ENCODE measurements at places on chromosomes 5 and 9.

DNA sequence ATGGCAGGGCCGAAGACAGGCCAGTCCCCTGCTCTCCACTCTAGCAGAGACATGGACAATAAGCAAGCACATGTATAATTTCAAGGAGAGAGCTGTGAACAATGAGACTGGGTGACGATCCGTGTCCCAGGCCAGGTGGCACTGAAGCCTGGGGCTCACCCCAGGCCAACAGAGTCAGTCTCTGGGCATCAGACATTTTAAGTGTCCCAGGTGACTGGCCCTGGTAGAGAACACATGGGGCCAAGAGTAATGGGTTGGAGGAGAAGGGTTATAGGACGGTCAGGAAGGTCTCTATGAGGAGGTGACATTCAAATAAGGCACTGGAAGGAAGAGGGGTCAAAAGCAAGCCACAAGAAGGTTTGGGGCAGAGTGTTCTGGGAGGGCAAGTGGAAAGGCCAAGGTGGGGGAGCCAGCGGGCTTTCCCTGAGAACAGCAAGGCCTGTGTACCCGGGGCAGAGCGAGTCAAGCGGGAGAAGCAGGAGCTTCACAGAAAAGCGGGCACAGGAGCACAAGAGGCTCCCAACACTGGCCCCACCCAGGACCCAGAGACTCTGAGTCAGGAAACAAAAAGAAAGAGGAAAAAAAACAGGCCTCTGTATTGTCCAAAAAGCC is 1.1 kb upstream of the AKNA start:
- no peak for DNase-seq

GRCh38 chr5:143405063-143405848 is 1.8 kb upstream of the NR3C1 start:
- DNase-seq: peak; percentile 87

- DNase-seq: no peak
Measured at GRCh38 chr5:18967637-18968036, 1020.4 kb downstream of the CDH18 start.

DNA sequence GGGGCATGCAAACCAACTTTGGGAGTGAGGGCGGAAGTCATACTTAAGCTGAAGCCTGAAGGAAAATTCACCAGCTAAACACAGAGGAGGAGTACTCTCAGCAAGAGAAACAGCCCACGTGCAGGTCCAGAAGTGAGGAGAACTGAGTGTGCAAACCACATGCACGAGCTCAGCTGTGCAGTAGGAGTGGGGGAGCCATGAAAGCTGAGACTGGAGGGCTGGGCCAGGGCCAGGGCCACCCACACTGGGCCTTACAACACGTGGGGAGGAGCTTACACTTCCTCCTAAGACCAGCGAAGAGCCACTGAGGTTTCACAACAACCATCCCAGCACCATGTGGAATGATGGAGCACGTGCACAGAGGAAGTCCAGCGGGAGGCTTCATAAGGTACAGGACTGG is 9.3 kb upstream of the WWC1 start:
- DNase-seq: no peak

DNA sequence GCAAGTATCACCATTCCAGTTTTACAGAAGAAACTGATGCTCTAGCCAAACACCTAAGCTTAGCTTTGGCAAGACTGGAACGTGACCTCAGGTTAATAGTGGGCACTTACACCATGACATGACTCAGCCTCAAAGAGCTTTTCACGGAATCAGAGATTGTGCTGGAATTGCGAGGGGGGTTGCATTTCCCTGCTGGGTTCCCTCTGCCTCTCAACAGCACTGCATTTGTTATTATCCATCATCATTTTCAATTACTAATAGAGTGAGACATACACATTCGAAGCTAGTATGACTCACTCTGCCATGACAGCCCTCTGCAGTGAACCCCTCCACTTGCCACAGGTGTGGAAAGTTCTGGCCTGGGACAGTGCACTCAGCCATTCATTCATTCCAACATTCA is 8.0 kb downstream of the SPOCK1 start:
- no peak for DNase-seq

GRCh38 chr9:116580853-116581252 is 106.3 kb upstream of the TRIM32 start:
- no peak for DNase-seq

DNA sequence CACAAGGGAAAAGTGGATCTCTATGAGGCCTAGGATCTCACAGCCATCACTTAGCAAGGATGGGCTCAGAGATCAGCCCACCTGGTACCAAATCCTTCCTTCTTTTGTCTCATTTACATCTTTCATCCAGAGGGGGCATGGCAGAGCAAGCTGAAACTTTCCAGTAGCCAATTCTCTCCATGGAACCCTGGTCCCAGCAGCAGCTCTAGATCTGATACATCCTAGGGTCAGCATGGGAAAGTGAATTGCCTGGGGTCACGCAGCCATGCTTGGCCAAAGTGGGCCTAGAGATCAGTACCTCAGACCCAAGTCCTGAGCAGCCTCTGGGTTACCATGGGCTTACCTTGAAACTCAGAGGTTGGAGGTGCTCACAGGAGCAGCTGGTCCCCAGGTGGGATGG is 170.5 kb downstream of the GABBR2 start:
- DNase-seq: no peak

GRCh38 chr5:93078082-93079038 is 502.7 kb downstream of the NR2F1-AS1 start:
- DNase-seq: no peak

DNA sequence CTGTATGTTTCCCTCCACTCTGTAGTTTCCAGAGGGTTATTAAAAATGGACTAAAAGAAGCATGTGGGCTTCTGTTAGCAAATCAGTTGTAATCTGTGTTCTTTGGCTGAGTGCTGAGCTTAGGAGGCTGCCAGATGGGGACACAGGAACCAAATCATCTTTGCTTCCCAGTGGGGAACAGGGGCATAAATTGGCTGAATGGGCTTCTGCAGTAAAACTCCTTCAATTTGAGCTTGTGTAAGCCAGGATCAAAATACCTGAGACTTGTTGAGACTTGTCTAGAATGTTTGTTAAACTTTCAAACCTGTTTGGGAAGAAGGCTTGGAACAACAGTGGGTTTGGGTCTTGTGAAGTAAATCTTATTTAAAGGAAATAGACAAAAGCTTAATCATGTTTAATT is 32.2 kb upstream of the TNFAIP8 start:
- no peak for DNase-seq

DNA sequence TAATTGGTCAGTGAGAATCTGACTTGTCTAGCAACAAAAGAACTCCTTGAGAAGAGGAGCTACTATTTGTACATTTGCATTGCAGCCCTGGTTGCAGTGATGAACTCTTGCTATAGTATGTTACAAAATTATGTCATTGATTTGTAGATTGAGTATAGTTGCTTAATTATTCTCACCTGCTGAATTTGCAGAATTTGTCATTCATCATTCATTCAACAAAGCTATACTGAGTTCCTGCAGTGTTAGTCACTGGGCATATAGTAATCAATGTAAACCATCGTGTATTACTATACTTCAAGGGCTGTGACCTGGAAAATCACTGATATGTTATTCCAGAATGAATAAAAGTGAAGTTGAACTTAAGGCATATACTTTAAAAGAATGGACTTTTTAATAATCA is 50.1 kb downstream of the SLC1A3 start:
- DNase-seq: no peak

- peak; percentile 63 for DNase-seq
Measured at GRCh38 chr5:151097061-151097460, 16.2 kb upstream of the TNIP1 start.

DNA sequence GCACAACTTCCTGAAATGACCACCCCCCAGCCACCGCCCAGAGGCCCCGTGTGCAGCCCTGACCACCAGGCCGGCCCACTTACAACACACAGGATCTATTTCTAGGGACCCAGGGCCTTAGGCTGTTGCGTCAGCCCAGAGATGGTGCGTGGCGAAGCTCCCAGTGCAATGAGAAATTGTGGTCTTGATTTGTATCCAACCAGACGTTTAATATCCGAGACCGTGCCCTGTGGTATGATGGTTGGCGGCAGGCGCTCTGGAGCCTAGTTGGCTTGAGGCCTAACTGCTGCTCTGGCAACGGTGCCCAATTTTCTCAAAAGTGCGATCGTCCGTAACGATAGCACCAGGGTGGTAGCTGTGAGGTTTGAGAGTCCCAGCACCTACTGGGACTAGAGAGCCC is 32.6 kb upstream of the SLC6A19 start:
- no peak for DNase-seq

GRCh38 chr5:169442913-169443784 is 140.4 kb upstream of the SPDL1 start:
- DNase-seq: no peak

GRCh38 chr9:27633764-27634163 is 60.5 kb upstream of the C9orf72 start:
- no peak for DNase-seq

- no peak for DNase-seq
Measured at GRCh38 chr9:85258823-85259370, 482.9 kb downstream of the AGTPBP1 start.

DNA sequence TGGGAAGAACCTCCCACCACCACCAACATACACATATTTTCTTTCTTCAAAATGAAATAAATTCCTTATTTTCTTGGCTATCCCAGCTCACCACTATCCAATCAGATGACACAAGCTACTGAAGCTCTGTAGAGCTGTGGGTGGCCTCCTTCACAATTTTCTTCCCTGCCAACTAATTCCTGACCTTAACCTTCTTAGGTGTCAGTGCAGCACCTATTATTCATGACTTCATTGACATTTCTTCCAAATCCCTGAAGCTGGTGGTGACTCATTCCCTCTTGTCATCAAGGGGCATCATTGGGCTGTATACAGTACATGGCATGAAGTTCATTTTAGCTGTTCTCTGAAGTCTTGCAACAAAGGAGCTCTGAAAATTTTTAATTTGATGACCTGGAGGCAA is 42.0 kb upstream of the ADRA1B start:
- no peak for DNase-seq

DNA sequence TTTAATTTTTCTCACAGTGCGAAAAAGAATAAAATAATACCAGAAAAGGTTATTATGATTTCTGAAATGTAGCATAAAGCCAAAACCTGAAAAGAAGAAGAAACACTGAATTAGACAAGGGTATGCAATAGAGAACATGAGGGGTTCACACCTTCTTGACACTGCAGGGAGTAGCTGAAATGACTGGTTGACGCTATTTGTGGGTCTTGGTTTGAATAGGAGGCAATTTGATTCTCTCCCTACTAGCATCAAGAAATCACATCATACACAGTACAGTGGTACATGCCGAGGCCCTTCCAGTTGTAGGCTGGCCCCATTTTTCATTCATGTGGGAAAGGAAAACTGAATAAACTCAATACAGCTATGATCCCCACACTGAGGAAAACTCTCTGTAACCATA is 68.6 kb downstream of the NR3C1 start:
- no peak for DNase-seq

DNA sequence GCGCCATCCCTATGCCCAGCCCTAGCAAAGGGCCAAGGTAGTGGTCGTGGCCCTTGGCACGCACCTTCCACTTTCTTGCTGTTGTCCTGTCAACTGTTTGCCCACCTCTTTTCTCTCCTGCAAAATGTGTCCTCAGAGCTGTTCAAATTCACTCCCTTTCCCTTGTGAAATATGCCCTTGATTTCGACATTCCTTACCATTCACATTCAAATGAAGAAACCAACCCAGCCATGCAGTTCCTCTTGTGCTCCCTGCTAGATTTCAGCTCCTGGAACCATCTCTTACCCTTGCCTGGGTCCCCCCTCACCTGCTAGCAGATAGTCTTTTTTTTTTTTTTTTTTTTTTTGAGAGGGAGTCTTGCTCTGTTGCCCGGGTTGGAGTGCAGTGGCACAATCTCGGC is 19.6 kb upstream of the HRH2 start:
- DNase-seq: no peak

- no peak for DNase-seq
Measured at GRCh38 chr5:149345892-149346222, 558 bp downstream of the GRPEL2 start.

DNA sequence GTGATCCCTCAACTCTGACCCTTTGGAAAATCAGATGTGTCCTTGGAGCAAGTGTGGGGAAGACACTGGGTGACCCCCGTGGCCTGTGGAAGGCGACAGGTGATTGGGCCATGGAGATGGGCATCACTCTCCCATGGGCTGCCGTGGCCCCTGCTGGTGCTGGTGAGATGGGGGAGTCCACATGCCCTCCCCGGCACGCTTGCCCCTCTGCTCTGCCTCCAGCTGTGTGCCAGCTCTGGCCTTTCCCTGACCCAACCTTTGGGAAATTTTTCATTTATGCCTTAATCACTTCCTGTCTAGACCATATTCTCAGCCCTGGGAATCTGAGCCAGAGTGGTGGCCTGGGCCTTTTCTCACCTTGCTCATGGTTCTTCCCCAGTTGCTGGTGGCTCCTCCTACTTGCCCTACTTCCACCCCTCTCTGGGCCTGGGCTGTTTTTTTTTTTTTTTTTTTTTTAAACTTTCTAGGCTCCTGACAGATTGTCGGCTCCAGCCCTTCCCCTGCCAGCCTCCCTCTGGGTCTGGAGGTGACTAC is 56.6 kb downstream of the RGS3 start:
- peak; percentile 34 for DNase-seq

DNA sequence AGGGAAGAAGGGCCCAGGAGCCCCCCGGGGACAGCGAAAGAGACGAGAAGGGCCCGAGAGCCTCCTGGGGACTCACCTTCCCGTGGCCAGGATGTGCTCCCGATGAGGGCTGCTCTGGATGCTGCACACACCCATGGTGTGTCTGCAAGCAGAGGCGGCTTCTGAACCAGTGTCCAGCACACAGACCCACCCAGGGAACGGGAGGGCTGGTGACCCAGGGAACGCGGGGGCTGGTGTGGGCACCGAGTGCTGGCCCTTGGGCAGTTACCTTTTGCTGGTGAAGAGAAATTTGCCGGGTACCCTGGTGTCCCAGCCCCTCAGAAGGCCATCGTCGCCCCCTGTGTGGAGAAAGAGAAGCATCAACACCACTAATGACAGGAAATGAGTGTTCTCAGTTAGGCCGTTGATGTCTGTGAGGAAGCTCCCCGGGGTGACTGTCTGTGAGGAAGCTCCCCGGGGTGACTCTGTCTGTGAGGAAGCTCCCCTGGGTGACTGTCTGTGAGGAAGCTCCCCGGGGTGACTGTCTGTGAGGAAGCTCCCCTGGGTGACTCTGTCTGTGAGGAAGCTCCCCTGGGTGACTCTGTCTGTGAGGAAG is 13.2 kb downstream of the MRPL41 start:
- no peak for DNase-seq

DNA sequence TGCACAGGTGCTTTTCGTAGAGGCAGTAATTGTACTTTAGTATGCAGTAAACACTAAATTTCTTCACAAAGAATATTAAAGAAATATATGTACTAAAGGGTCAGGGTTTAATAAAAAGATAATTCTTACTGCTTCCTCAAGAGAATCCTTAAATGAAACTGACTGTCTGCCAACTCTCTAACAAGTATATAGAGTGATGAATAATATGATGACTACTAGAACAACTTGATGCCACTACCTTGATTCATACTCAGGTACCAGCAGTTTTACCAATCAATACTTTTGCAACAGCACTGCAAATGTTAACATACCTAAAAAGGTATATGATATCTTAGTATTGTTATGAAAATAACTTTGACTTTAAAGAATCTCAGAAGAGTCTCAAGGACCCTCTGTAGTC is 3.8 kb downstream of the YIPF5 start:
- DNase-seq: no peak

- DNase-seq: no peak
Measured at GRCh38 chr5:177035976-177036375, 13.5 kb downstream of the ZNF346 start.

GRCh38 chr5:179608131-179608581 is 15.3 kb downstream of the HNRNPH1 start:
- DNase-seq: peak; percentile 68

- DNase-seq: no peak
Measured at GRCh38 chr9:137588311-137588710, 2.0 kb downstream of the ZMYND19 start.

- no peak for DNase-seq
Measured at GRCh38 chr9:128768606-128769005, 3.1 kb downstream of the ZER1 start.

Measured in CD4-positive, alpha-beta T cell (primary cell).